ENCODE measurements at places on chromosomes 4 and X.

DNA sequence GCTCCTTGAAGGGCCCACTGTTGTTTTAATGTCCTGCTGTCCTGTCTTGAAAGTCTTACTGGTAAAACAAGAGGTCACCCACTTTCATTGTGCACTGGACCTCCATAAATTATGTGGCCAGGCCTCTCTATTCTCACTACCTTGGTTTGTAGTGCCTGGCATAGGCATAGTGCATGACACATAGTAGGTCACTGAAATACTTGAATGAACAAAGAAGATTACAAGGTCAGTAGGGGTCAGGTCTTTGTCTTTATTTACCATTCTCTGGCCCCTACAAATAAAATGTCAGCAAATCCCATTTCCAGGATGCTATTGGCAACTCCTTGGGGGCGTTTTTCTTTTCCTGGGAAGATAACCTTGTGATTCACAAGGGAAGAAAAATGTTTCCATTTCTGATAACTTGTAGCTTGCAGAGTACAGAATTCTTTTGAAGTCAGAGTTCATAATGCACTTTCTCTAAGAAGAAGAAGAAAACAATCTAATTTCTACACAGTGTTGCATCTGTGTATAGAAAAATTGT lies 1.4 kb downstream of the PGM2 start:
- no peak for DNase-seq

DNA sequence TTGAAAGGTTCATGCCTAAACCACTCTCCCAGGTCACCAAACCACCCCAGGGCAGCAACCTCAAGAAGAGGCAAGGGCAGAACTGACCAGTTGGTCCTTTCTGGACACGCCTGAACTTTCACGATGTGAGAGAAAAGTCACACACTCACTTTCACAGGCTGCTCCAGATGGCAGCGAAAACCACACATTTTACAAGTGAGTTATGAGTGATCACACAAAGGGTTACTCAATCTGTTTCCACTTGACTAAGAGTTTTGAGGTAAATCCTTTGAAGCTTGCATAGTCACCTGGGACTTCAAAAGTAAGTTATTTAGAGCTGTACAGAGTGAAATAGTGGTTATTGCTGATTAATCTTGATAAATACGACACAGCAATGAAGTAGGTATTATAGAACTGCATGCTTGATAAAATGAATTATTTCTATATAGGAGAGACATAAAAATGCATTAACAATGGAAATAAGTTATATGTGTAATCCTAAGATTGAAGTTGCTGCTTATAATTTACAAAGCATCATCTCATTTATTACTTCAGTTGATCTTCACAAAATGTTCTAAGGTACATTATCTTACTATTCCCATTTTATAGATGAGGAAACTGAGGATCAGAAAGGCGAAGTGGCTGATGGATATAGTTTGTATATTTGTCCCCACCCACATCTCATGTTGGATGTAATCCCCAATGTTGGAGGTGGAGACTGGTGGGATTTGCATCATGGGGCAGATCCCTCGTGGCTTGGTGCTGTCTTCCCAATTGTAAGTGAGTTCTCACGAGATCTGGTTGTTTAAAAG lies 103.0 kb upstream of the KLF3 start:
- DNase-seq, result no peak

- no peak for DNase-seq
These were observed 71.1 kb downstream of the ZNF732 start for GRCh38 chr4:234178-234577.

GRCh38 chr4:92262371-92262770 lies 41.4 kb upstream of the GRID2 start:
- DNase-seq, result no peak

DNA sequence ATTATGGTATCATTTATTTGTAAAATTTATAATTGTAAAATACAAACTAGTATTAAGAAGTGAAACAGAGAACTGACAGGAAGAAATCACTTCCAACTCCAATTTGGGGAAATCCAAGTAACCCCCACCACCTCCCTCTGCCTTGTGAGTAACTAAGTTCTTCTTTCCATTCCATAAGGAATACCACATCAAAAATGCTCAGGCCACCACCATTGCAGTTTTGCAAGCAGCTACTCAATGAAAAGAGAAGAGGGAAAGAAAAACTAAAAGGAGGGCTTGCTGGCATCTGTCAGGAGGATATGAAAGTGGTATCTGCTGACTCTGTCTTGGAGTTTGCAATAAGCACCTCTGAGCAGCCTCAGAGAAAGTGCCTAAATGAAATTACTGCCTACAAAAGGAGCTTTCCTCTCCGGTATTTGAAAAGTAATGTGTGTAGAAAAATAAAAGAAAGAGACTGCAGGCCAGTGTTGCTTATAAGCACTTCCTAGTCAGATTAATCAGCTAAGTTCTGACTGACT lies 228.7 kb downstream of the OPHN1 start:
- DNase-seq, result no peak
